ENCODE measurements at places on chromosomes 3 and 15. TPM values are rescaled to one million over a fixed set of nuclear protein-coding genes. Genes with fewer than 3 reads are reported as not detected.

The PTH1R gene
- total RNA-seq: 8.9 TPM

The GAP43 gene
- total RNA-seq: 6.1 TPM

The ALS2CL gene
- 41.7 TPM for total RNA-seq

The GPR62 gene
- not detected for total RNA-seq

The TLNRD1 gene
- total RNA-seq: 34.0 TPM

The CEP70 gene
- 38.2 TPM for total RNA-seq

The HIGD2B gene
- not detected for total RNA-seq

The GANC gene
- total RNA-seq: 78.8 TPM

- peak overlapping the region; percentile 94 for H3K27ac ChIP-seq
- peak overlapping the region; percentile 68 for H3K4me3 ChIP-seq
- no peaks in the 10 kb centered on the region for H3K27me3 ChIP-seq
These were observed 18.8 kb upstream of the CHD2 start for GRCh38 chr15:92881211-92881754.

DNA sequence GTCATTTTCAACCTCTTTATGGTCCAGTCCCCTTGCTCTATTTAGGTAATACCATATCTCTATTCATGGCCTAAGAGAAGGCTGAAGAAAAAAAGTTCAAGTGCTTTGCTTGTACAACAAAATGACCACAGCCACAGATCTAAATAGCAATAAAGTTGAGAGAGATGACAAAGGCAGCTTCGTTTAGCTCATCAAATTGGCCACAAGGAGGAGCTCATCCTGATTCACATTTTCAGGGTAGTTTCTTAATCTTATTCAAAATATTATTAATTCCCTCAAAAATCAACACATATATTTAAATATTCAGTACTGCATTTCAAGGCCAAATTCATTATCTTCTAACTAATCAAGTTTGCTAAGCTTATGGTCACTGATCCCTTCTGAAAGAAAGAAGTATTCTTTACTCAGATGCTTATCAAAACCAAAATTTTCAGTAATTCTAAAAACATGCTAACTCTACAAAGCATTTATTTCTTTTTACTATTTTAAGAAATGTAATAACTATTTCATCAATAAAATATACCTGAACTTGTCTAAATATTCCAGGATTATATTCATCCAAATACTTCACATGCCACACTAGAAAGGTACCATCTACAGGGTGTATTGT is 85.5 kb downstream of the DMXL2 start:
- no peak overlapping the region for H3K27ac ChIP-seq
- H3K4me3 ChIP-seq: no peak overlapping the region
- H3K4me1 ChIP-seq: no peaks in the 10 kb centered on the region

- no peak overlapping the region for H3K27ac ChIP-seq
- no peak for DNase-seq
- no peaks in the 10 kb centered on the region for H3K36me3 ChIP-seq
- no peak overlapping the region for H3K4me3 ChIP-seq
These were observed 39.7 kb downstream of the ARHGEF3 start for GRCh38 chr3:56761887-56762651.

- no peak overlapping the region for H3K4me3 ChIP-seq
- no peak overlapping the region for H3K27ac ChIP-seq
- DNase-seq: no peak
- H3K36me3 ChIP-seq: no peaks in the 10 kb centered on the region
These were observed 133.1 kb downstream of the GADL1 start for GRCh38 chr3:30761374-30761773.

DNA sequence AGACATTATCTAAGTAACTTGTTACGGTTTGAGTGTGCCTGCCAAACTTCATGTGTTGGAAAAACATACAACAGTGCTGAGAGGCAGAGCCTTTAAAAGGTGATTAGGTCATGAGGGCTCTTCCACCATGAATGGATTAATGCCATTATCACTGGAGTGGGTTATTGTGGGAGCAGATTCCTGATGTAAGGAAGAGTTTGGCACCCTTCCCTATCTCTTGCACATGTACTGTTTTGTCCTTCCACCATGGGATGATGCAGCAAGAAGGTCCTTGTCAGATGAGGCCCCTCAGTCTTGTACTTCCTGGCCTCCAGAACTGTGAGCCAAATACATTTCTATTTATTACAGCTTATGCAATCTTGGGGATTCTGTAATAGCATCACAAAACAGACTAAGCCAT is 413.9 kb downstream of the EPHA3 start:
- H3K27ac ChIP-seq: peak overlapping the region; percentile 1
- no peak for DNase-seq
- H3K4me1 ChIP-seq: no peaks in the 10 kb centered on the region
- no peak overlapping the region for H3K4me3 ChIP-seq

DNA sequence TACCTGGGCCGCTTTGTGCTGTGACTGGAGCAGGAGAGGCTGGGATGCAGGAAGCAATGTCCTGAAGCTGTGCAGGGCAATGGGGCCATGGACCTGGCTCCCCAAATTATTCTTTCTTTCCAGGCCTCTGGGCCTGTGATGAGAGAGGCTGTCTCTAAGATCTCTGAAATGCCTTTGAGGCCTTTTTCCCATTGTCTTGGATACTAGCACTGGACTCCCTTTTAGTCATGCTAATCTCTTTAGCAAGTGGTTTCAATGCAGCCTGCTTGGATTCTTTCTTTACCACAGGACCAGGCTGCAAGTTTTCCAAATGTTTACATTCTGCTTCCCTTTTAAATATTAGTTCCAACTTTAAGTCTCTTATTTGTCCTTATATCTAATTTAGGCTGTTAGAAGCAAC is 64.8 kb upstream of the SGO1 start:
- H3K36me3 ChIP-seq: no peaks in the 10 kb centered on the region
- H3K4me1 ChIP-seq: no peaks in the 10 kb centered on the region

DNA sequence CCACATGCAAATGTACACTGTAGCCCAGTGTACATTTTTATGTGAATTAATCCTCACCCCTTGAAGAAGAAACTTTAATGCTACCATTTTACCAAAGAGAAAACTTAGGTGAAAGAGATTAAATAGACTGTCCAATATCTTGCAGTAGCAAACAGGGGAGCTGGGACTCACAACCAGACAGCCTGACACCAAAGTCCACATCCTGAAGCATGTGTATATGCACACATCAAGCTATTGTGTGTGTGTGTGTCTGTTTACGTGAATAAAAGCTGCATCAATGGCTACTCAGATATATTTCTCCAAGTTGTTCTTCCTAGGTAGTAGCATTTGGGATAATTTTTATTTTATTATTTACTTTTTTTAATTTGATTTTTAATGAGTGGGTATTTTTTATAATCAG is 6.7 kb downstream of the ANO10 start:
- no peaks in the 10 kb centered on the region for H3K27me3 ChIP-seq
- no peaks in the 10 kb centered on the region for H3K36me3 ChIP-seq
- peaks cover 3% of the 10 kb centered on the region for H3K4me1 ChIP-seq
- H3K27ac ChIP-seq: no peak overlapping the region
- DNase-seq: no peak
- H3K4me3 ChIP-seq: no peak overlapping the region

DNA sequence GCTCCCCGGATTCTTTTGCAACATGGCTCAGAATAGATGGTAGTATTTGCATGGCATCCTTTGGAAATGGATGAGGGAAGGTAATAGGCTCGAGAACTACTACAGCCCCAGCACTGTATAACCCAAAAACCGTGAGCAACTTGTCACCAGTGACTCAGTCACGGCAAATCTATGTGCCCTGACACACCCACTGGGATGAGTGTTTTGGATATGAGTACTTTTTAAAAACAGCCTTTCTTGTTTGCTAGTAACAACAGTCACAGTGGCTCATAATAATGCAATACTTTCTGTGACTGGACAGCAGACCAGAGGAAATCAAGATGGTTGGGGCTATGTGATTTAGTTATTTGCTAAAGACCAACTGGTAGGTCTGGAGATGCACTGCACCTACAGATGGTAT is 299.6 kb downstream of the ULK4 start:
- DNase-seq: no peak
- no peaks in the 10 kb centered on the region for H3K27me3 ChIP-seq
- no peak overlapping the region for H3K27ac ChIP-seq
- H3K4me3 ChIP-seq: no peak overlapping the region

- H3K4me1 ChIP-seq: peaks cover 3% of the 10 kb centered on the region
- H3K27ac ChIP-seq: peak overlapping the region; percentile 77
- no peaks in the 10 kb centered on the region for H3K27me3 ChIP-seq
- H3K36me3 ChIP-seq: no peaks in the 10 kb centered on the region
- no peak for DNase-seq
These were observed 10.9 kb downstream of the GNB5 start for GRCh38 chr15:52180196-52180835.

DNA sequence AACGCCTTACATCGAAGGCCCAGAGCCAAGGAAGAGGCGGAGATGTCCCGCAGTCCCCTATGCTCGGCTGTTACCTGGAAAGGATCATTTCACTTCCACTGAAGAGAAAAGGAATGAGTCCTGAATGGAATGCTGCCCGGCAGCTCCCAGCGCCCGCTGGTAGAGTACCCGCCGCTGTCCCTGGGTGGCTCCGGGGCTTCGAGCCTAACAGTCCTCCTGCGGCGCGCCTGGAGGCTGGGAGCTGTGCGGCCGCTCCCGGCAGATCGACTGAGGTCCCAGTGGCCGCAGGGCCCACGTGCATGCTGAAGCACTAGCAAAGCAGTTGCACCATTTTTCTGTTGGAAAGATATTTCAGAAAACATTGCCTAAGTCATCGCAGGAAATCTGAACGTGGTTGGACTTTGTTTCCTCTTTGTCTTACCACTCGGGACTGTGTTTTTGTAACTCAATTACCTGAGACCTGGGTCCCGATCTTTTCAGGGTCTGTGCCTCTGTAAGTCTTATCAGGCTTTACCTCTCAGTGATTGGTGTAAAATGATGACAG is 984 bp downstream of the RNU6-1 start:
- H3K27me3 ChIP-seq: peaks cover under 1% of the 10 kb centered on the region
- H3K4me1 ChIP-seq: peaks cover 20% of the 10 kb centered on the region
- DNase-seq: no peak
- H3K36me3 ChIP-seq: no peaks in the 10 kb centered on the region

- no peak overlapping the region for H3K4me3 ChIP-seq
- no peak for DNase-seq
- H3K36me3 ChIP-seq: no peaks in the 10 kb centered on the region
- H3K27ac ChIP-seq: no peak overlapping the region
- H3K4me1 ChIP-seq: peaks cover 15% of the 10 kb centered on the region
These were observed 29.9 kb downstream of the CGGBP1 start for GRCh38 chr3:88028876-88029275.

- H3K27ac ChIP-seq: no peak overlapping the region
- no peaks in the 10 kb centered on the region for H3K36me3 ChIP-seq
- no peak overlapping the region for H3K4me3 ChIP-seq
- H3K27me3 ChIP-seq: no peaks in the 10 kb centered on the region
These were observed 79.7 kb upstream of the ZNF280D start for GRCh38 chr15:56812961-56813360.

DNA sequence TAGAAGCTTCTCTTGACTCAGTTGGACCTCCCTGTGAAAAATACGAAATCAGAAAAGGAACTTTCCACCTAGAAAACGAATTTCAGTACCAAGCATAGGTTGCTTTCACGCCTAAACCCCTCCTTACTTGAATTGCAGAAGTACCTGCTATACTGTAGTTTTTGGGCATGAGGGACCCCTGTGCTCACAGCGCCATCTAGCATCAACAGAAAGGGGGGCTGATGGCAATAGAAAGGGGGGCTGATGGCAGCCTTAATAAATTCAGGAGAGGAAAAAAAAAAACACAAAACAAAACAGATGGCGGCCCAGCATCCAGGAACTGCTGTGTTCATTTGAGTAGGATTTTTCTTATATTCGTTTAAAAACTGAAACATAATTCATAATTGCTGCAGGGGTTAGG is 96.7 kb downstream of the NPAP1 start:
- peak overlapping the region; percentile 39 for H3K27ac ChIP-seq
- no peak for DNase-seq

DNA sequence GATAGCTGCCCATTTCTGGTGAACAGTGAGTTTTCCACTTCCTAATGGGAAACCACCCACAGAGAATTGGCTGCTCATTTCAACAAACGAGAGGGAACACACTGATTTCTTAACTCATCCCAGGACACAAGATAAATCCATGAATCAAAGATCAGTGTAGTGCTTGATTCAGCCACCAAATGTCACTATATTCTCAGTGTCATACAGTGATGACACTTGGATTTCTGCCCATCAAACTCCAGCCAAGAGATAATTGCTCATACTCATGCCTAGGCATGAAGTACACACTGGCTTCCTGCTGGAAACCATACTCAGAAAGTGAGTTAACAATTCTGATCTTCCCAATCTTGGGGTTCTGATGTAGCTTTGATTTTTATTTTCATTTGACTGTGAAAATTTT is 35.4 kb upstream of the GRM7 start:
- H3K36me3 ChIP-seq: no peaks in the 10 kb centered on the region
- H3K27ac ChIP-seq: no peak overlapping the region
- H3K4me3 ChIP-seq: no peak overlapping the region
- no peaks in the 10 kb centered on the region for H3K27me3 ChIP-seq

GRCh38 chr15:56683908-56684307 is 49.4 kb downstream of the ZNF280D start:
- H3K27me3 ChIP-seq: no peaks in the 10 kb centered on the region
- no peak overlapping the region for H3K4me3 ChIP-seq
- no peaks in the 10 kb centered on the region for H3K36me3 ChIP-seq
- H3K4me1 ChIP-seq: no peaks in the 10 kb centered on the region

DNA sequence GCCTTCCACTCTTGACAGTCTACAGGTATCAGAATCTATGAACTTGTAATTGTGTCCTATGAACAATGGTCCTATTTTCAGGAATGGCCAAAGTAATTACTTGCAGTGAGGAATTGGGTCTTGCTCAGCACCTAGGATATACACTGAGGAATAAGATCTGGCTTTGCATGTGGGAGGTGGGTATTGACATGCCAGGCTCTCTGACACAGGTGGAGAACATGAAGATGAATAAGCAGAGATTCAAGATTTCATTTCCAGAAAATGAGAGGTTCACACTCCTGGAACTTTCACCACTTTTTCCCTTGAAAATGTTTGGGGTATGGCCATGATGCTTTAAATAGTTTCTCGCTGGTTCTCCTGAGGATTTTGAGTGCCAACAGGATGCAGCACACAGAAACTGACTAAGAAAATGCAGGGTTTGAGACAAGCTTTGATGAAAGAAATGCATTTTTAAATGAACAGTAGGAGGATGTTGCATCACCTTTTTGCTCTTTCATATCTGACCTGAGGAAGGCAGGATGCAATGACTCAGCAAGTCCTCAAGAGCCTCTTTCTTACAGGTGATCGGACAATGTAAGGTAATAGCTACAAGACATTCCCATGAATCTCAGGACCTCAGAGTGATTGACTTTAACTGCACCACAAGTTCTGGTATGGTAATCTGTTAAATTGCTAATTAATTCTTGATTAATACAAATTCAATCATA is 3.7 kb downstream of the HRG start:
- no peak for DNase-seq
- no peaks in the 10 kb centered on the region for H3K36me3 ChIP-seq
- no peaks in the 10 kb centered on the region for H3K27me3 ChIP-seq
- peaks cover 4% of the 10 kb centered on the region for H3K4me1 ChIP-seq
- no peak overlapping the region for H3K27ac ChIP-seq
- H3K4me3 ChIP-seq: no peak overlapping the region
